Upper lobe of left lung (tissue), 6 donors: ENCODE measurements at places on chromosomes 4 and X. TPM values are rescaled to one million over a fixed set of nuclear protein-coding genes. Genes with fewer than 3 reads are reported as not detected.

DNA sequence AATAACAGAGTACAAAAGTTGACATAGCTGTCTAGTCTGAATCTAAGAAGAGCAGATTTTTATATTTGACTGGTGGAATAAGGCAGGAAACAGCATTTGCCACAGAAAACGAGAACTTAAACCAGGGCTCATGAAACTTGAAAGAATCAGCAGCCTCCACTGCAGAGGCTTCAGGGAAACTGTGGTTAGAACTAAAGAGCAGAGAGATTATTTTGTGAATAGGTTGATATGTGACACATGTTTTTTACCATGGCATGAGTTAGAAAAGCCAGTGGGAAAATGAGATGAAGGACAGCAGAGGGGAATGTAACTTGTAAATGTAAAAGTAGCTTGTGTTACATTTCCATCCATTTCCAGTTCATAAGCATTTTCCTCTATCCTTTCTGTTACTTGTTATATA, 63.7 kb upstream of the CAMK2D start:
- no peak for DNase-seq
- no peaks in the 10 kb centered on the region for H3K27me3 ChIP-seq
- H3K36me3 ChIP-seq: no peaks in the 10 kb centered on the region

- H3K4me1 ChIP-seq: no peaks in the 10 kb centered on the region
- DNase-seq: no peak
- no peaks in the 10 kb centered on the region for H3K36me3 ChIP-seq
- no peak overlapping the region for H3K4me3 ChIP-seq
- H3K27ac ChIP-seq: no peak overlapping the region
- no peaks in the 10 kb centered on the region for H3K27me3 ChIP-seq
Observed at GRCh38 chr4:103915224-103915869, 195.6 kb upstream of the TACR3 start.

- DNase-seq: no peak
- no peaks in the 10 kb centered on the region for H3K27me3 ChIP-seq
- no peak overlapping the region for H3K27ac ChIP-seq
- no peak overlapping the region for H3K4me3 ChIP-seq
- no peaks in the 10 kb centered on the region for H3K36me3 ChIP-seq
Observed at GRCh38 chr4:89269121-89269666, 38.4 kb downstream of the GPRIN3 start.

GRCh38 chr4:23382879-23383278, 507.0 kb downstream of the PPARGC1A start:
- no peak overlapping the region for H3K4me3 ChIP-seq
- no peak for DNase-seq
- no peak overlapping the region for H3K27ac ChIP-seq
- H3K36me3 ChIP-seq: no peaks in the 10 kb centered on the region
- no peaks in the 10 kb centered on the region for H3K27me3 ChIP-seq

DNA sequence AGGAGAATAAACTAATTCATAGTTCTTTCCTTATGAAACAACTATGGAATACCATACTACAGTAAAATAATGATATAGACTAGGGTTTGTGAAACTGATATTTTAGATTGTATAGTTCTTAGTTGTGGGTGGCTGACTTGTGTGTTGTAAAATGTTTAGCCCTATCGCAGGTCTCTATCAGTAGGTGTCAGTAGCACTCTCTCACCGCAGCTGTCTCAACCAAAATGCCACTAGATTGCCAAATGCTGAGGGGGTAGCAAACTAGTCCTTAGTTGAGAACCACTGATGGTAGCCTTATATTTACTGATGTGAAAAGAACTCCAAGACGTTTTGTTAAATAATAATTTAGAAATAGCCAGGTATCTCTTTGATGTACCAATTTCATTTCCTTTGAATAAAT, 48.1 kb downstream of the RHOXF2B start:
- H3K36me3 ChIP-seq: no peaks in the 10 kb centered on the region
- no peak overlapping the region for H3K4me3 ChIP-seq
- H3K4me1 ChIP-seq: no peaks in the 10 kb centered on the region
- DNase-seq: no peak
- no peaks in the 10 kb centered on the region for H3K27me3 ChIP-seq
- H3K27ac ChIP-seq: no peak overlapping the region

DNA sequence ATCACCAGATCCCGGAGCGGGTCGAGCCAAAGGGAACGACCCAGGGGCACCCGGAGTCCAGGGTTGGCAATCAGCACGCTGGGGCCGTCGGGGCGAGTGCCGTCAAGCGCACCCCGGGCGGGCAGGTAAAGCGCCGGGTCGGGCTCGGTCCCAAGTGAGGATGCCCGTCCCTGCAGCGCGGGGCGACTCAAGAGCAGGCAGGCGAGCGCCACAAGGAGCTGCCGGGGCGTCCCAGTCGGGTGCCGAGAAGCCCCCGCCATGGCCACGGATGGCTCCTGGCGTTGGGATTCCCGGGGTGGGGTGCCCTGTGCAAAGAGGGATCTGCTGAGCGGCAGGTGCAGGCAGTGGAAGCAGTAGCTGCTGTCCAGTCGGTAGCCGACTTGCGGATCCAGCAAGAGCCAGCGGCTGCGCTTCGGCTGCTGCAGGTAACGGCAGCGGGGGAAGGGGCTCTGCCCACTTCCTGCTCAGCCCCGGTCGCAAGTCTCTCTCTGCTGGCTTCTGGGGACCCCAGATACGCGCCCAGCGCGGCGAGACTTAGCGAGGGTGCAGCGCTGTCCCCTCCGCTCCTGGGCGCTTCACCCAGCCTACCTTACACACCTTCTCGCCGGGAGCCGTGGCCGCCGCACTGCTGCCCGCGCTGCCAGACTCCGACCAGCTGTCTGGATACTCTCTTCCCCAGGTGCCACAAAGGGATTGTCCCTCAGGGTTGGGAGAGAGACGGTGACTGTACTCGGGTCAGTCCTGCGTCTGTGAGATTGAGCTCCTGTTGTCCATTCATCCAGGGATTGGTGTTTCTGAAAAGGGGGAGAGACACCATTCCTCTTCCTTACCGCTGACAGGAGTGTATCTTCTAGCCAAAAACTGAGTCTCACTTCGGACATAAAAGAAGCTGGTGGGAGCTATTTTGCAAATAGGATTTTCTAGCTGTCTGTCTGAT, at the start of gene FREM3:
TSS of gene FREM3 (minus strand) at position 260 of the 937 bp plus-strand sequence. CDS start at position 260, 0 bp downstream.
- H3K4me1 ChIP-seq: peaks cover 10% of the 10 kb centered on the region
- peaks cover 17% of the 10 kb centered on the region for H3K27me3 ChIP-seq
- H3K27ac ChIP-seq: no peak within 1 kb of the TSS
- no peak for DNase-seq
- H3K36me3 ChIP-seq: no peaks in the 10 kb centered on the region

DNA sequence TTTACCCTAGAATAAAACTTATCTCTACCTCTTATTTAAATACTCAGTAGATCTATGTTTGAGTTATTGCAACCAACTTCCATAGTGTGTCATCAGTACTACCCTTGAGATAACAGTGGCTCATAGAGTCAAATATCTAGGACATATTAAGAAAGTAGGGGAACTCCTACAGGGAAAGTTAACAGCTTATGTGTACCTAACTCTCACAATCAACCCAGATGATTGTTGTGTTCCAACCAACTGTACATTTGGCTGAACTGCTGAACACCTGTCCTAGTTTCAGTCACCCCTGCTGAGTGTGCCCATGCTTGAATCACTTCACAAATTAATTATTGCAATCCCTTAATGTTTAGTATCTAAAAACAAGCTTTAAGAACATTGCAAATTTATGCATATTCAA, 244.2 kb upstream of the GRID2 start:
- no peaks in the 10 kb centered on the region for H3K36me3 ChIP-seq
- no peaks in the 10 kb centered on the region for H3K27me3 ChIP-seq
- H3K4me1 ChIP-seq: no peaks in the 10 kb centered on the region

GRCh38 chr4:87103086-87103485, 117.3 kb downstream of the KLHL8 start:
- no peak overlapping the region for H3K4me3 ChIP-seq
- peaks cover 25% of the 10 kb centered on the region for H3K36me3 ChIP-seq
- no peaks in the 10 kb centered on the region for H3K27me3 ChIP-seq
- DNase-seq: no peak

- H3K36me3 ChIP-seq: no peaks in the 10 kb centered on the region
- H3K4me1 ChIP-seq: no peaks in the 10 kb centered on the region
- H3K4me3 ChIP-seq: no peak overlapping the region
- no peak overlapping the region for H3K27ac ChIP-seq
- DNase-seq: no peak
Observed at GRCh38 chrX:97637289-97637688, 753.6 kb downstream of the RPA4 start.

- H3K27ac ChIP-seq: no peak overlapping the region
- no peaks in the 10 kb centered on the region for H3K27me3 ChIP-seq
- DNase-seq: peak; percentile 9
- H3K36me3 ChIP-seq: no peaks in the 10 kb centered on the region
- no peak overlapping the region for H3K4me3 ChIP-seq
Observed at GRCh38 chr4:17010426-17011087, 112.1 kb upstream of the LDB2 start.

GRCh38 chr4:99405433-99406115, 29.6 kb downstream of the ADH7 start:
- H3K27me3 ChIP-seq: no peaks in the 10 kb centered on the region
- peak overlapping the region; percentile 69 for H3K27ac ChIP-seq
- H3K36me3 ChIP-seq: no peaks in the 10 kb centered on the region
- peak; percentile 44 for DNase-seq

- no peak for DNase-seq
- no peaks in the 10 kb centered on the region for H3K4me1 ChIP-seq
- H3K36me3 ChIP-seq: no peaks in the 10 kb centered on the region
- no peak overlapping the region for H3K27ac ChIP-seq
- H3K4me3 ChIP-seq: no peak overlapping the region
Observed at GRCh38 chr4:113835005-113835404, 73.5 kb upstream of the CAMK2D start.

DNA sequence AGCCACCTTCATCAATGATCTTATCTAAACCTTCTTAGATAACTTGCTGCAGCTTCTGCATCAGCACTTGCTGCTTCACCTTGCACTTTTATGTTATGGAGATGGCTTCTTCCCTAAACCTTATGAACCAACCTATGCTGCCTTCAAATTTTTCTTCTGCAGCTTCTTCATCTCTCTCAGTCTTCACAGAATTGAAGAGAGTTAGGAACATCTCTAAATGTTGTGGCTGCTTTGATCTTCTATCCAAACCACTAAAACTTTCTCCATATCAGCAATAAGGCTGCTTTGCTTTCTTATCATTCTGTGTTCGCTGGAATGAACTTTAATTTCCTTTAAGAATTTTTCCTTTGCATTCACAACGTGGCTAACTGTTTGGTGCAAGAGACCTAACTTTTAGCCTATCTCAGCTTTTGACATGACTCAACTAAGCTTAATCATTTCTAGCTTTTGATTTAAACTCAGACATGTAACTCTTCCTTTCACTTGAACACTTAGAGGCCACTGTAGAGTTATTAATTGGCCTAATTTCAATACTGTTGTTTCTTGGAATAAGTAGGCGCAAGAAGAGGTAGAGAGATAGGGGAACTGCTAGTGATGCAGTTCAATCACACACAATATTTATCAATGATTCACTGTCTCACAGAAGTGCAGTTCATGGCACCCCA, 36.1 kb upstream of the CORIN start:
- no peaks in the 10 kb centered on the region for H3K27me3 ChIP-seq
- no peak overlapping the region for H3K4me3 ChIP-seq
- DNase-seq: no peak
- H3K27ac ChIP-seq: no peak overlapping the region

DNA sequence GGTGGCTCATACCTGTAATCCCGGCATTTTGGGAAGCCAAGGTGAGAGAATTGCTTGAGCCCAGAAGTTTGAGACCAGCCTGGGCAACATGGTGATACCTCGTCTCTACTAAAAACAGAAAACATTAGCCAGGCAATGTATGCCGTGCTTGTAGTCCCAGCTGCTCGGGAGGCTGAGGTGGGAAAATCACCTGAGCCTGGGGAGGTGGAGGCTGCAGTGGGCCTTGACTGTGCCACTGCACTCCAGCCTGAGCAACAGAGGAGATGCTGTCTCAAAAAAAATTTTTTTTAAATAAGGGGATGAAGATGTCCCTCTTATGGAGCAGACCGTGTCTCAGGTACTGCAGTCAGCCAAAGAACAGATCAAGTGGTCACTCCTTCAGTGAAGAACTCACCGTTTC, 13.5 kb downstream of the CTAG1B start:
- no peaks in the 10 kb centered on the region for H3K27me3 ChIP-seq
- no peak overlapping the region for H3K4me3 ChIP-seq
- no peaks in the 10 kb centered on the region for H3K36me3 ChIP-seq

GRCh38 chrX:126552313-126553022, at the start of gene DCAF12L1:
Gene DCAF12L1 (minus strand): TSS chrX:126552814. CDS start chrX:126552608, 206 bp downstream.
- DNase-seq: peak; percentile 62
- H3K4me3 ChIP-seq: no peak within 1 kb of the TSS
- no peaks in the 10 kb centered on the region for H3K4me1 ChIP-seq

- H3K4me3 ChIP-seq: no peak overlapping the region
- no peaks in the 10 kb centered on the region for H3K36me3 ChIP-seq
- no peak overlapping the region for H3K27ac ChIP-seq
- DNase-seq: no peak
- H3K27me3 ChIP-seq: no peaks in the 10 kb centered on the region
Observed at GRCh38 chr4:88985088-88985773, 71.8 kb downstream of the FAM13A start.

DNA sequence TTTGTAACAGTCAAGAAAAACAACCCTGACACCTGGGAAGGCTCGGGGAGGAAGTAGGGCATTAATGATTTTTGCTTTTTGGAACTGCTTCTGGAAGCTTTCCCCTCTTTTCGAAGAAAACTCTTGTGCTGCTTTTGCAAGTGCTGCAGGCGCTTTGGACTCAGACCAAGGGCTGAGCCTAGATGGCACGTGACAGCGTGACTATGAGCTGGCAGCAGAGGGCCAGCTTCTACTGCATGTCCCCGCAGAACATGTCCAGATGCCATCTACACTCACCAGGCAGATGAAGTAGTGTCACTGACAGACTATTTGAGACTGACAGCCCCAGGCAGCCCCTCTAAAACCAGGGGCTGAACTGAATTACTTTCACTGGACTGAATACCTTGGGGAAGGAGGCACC, 6.2 kb downstream of the NR0B1 start:
- H3K27me3 ChIP-seq: peaks cover under 1% of the 10 kb centered on the region
- H3K27ac ChIP-seq: no peak overlapping the region
- no peak for DNase-seq
- H3K36me3 ChIP-seq: no peaks in the 10 kb centered on the region

DNA sequence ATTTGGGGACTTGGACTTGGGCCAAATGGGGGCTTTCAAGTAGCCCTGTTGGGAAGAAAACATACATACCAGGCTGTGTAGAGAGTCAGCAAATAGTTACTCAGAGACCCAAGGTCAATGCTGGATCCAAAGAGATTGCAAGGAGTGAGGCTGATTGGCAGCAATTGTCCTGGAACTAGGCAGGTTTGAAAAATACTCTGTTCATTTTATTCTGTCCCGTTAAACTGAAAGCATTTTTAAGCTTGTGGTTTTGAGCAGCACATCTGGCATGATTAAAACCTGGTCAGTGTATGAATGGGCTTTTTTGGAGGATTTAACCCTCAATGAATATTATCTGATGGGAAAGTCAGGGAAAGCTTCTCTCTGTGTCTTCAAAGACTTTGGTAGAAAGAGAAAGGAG, 294.3 kb upstream of the BOD1L1 start:
- H3K27me3 ChIP-seq: no peaks in the 10 kb centered on the region
- no peaks in the 10 kb centered on the region for H3K36me3 ChIP-seq
- no peak overlapping the region for H3K4me3 ChIP-seq
- H3K27ac ChIP-seq: no peak overlapping the region
- DNase-seq: no peak
- H3K4me1 ChIP-seq: no peaks in the 10 kb centered on the region

RHOH gene
- total RNA-seq: 6.9 TPM

MAGED2 gene
- total RNA-seq: 115 TPM

TMPRSS11E gene
- not detected for total RNA-seq

GPAT3 gene
- total RNA-seq: 9.1 TPM

RHOXF1 gene
- 0.49 TPM for total RNA-seq

SOD3 gene
- total RNA-seq: 484 TPM

ATP1B4 gene
- total RNA-seq: not detected
